Activated naive CD4-positive, alpha-beta T cell (primary cell): ENCODE measurements at places on chromosomes 1 and 21.

GRCh38 chr1:186819563-186819962 lies 9.2 kb upstream of the PLA2G4A start:
- DNase-seq, result no peak

GRCh38 chr1:218850367-218850766 lies 323.3 kb upstream of the LYPLAL1 start:
- no peak for DNase-seq

DNA sequence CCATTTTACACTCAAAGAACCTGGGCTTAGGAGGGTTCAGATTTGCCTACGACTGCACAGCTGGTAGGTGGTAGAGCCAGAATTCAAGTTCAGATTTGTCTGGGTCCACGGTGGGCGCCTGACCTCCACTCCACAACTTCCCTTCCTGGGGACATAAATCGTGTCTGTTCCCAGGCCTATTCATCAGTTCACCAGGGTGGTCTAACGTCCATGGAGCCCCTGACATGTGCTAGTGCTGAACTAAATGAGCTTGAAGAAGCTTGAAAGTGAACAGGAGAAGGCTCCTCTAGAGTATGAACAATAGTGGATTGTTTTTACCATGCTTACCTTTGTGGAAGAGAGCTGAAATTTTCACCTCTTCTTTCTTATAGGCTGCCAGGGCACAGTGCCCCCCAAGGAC lies 32.5 kb upstream of the KIF1B start:
- DNase-seq, result no peak

- no peak for DNase-seq
These were observed 1526.3 kb downstream of the PLA2G4A start for GRCh38 chr1:188355082-188355481.

- no peak for DNase-seq
These were observed 24.3 kb downstream of the CAMK1G start for GRCh38 chr1:209607795-209608178.

GRCh38 chr21:15289896-15290841 lies 225.4 kb upstream of the NRIP1 start:
- DNase-seq, result peak; percentile 3
